GM12878 (cell line): ENCODE measurements at places on chromosomes 1 and 21. TPM values are rescaled to one million over a fixed set of nuclear protein-coding genes. Genes with fewer than 3 reads are reported as not detected.
A peak's percentile ranks its signal among the peaks of the same experiment; 100 is the strongest.

DNA sequence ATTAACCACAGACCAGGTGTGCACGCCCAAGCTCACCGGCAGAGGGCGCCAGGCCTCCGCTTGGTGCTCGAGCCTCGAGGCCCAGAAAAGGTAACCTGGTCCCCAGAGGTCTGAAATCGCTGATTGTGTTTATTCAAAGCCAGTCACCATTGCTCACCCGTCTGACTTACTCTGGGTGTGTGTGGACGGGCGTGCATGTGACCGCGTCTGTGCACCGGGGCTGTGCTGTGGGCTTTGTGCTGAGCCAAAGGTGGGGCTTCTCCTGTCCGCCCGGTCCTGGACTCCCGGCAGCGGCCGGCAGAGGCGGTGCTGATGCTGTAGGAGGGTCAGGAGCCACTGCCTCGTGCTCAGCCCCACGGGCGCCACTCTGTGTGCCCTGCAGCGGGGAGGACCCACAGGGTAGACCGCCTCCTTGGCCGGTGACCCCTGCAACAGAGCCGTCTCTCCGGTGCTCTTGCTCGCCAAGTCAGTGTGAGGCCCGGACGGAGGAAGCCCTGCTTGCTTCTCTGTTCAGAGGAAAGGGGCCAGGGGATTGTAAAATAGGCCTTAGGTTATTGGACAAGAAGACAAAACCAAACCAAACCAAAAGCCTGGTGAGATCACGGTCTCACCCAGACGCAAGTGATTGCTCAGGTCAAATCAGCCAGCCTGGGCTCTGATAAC, 32.0 kb upstream of the BTG2 start:
- DNase-seq = peak; percentile 72
- H3K36me3 ChIP-seq = no peaks in the 10 kb centered on the region
- peak overlapping the region; percentile 63 for H3K4me3 ChIP-seq
- H3K27me3 ChIP-seq = no peaks in the 10 kb centered on the region

DNA sequence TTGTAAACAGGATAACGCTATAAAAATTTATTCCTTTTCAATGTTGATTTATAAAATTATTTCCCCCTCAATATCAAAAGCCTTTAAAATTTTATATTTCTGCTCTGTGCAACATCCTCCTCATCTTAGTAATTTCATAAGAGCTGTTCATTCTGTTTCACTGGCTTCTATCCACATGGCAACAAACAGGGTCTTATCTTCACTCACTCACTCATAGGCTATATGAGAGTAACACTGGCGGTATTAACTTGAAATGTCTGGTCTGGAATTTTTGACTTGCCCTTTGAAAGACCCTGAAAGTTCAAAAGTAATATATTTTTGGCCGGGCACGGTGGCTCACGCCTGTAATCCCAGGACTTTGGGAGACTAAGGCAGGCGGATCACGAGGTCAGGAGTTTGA, 77.4 kb upstream of the KRTAP11-1 start:
- H3K27me3 ChIP-seq = no peaks in the 10 kb centered on the region
- no peaks in the 10 kb centered on the region for H3K4me1 ChIP-seq
- no peaks in the 10 kb centered on the region for H3K36me3 ChIP-seq

DNA sequence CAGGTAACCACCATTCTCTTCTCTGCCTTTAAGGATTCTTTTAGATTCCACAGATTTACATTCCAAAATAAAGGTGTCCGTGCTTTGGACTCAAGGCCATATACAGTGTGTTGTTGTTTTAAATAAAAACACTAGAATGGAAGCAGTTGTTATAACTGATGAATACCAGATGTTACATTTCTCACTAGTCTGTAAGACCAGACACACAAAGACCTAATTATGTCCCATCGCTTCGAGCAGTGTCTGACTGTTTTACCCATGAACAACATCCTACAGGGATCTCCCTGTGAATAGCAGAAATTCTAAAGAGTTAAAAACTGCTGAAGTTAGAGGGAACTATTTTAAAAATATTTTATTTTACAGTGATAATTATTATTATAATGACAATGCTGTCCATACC, 574.7 kb upstream of the ZP4 start:
- no peak for DNase-seq
- no peak overlapping the region for H3K4me3 ChIP-seq
- no peak overlapping the region for H3K27ac ChIP-seq
- H3K27me3 ChIP-seq = no peaks in the 10 kb centered on the region
- no peaks in the 10 kb centered on the region for H3K36me3 ChIP-seq

DNA sequence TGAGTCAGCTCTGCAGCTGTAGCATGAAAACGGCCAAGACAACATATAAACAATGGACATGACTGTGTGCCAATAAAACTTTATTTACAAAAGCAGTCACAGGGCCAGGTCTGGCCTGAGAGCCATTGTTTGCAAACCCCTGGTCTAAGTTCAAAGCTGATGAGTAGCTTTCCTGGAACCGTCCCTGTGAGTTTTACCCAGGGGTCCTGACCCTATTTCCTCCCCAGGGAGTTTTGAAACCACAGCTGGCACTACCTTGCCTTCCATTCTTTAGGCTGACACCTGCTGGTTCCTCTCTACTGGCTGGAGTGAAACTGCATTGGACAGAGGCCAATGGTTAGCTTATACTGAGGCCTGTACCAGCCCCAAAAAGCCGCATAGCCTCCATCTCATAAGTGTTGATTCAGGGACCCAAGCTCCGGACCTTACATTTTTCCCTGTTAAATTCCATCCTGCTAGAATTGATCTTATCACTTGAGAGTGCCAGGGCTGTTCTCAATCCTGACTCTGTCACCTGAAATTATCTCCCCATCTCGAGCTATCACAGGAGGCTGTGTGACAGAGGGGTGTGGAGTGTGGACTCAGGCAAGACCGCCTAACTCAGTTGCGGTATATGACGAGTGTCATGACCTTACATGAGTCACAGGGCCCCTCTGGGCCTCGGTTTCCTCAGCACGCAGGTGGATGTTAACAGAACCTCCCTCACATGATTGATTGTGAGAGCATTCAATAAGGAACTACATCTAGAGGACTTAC, 343.6 kb downstream of the NPHP4 start:
- H3K27ac ChIP-seq = no peak overlapping the region
- no peaks in the 10 kb centered on the region for H3K4me1 ChIP-seq
- no peaks in the 10 kb centered on the region for H3K36me3 ChIP-seq
- no peak for DNase-seq

- H3K36me3 ChIP-seq = peaks cover 2% of the 10 kb centered on the region
- no peak overlapping the region for H3K27ac ChIP-seq
- peaks cover 4% of the 10 kb centered on the region; the same call in 1 of the 2 replicates for H3K27me3 ChIP-seq
- H3K4me3 ChIP-seq = no peak overlapping the region
- DNase-seq = no peak
Measured at GRCh38 chr21:45200581-45201296, 87.0 kb downstream of the POFUT2 start.

DNA sequence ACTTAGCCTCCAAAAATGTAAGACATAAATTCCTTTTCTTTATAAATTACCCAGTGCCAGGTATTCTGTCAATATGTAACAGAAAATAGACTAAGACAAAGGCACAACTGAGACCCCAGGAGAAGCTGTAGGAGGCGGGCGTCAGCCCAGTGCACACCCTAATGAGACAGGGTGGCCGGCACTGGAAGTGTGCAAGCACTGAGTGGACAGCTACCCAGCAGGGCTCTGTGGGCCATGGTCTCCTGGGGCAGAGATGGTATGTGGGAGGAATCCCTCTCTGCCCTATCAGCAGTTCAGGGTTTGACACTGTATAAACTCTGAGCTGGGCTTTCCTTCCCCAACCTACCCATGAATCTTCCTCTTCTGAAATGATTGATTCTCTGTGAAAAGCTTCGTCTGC, 139.5 kb downstream of the GLIS1 start:
- no peaks in the 10 kb centered on the region; the same call in 1 of the 2 replicates for H3K27me3 ChIP-seq
- no peaks in the 10 kb centered on the region for H3K36me3 ChIP-seq
- H3K4me1 ChIP-seq = no peaks in the 10 kb centered on the region
- no peak overlapping the region for H3K27ac ChIP-seq

DNA sequence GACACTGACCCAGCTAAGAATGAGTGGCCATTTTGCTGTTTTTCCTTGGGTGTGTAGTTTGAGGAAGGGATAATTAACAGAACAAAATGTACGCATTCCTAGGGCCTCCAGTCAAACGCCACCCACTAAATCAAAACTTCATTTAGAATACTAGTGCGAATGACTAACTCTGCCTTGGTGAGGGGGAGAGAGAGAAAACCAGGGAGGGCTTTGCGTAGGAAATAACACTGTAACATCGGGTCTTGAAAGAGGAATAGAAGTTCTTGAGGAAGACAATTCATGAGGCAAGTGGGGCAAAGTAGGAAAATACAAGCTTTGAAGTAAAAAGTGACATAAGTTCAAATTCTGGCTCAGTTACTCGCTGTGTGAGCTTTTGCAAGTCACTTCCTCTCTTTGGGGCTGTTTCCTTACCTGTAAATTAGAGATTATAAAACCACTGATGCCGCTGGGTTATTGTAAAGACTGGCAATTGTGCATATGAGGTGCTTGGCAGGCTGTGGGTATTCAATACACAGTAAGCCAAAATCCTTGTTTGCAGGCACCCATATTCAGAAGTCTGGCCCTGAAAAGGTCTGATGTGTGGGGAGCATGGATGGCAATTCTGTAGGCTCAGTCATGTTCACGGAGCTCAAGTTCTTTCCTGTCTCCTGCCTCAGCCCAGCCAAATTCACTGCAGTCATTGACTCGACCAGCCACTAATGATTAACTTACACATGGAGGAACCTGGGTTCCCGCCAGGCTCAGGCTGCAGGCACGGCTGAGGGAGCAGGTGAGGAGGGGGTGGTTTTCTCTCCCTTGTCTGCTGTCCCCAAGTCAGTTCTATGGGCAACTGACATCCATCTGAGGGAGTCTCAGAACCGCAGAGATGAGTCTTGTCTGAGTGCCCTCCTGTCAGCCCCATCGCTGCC, 140.3 kb upstream of the CSF3R start:
- H3K27me3 ChIP-seq = 0 out of 2 replicates have a peak, but pooled peaks cover 3% of the 10 kb centered on the region
- no peaks in the 10 kb centered on the region for H3K4me1 ChIP-seq
- no peak overlapping the region for H3K27ac ChIP-seq
- no peaks in the 10 kb centered on the region for H3K36me3 ChIP-seq
- DNase-seq = no peak

DNA sequence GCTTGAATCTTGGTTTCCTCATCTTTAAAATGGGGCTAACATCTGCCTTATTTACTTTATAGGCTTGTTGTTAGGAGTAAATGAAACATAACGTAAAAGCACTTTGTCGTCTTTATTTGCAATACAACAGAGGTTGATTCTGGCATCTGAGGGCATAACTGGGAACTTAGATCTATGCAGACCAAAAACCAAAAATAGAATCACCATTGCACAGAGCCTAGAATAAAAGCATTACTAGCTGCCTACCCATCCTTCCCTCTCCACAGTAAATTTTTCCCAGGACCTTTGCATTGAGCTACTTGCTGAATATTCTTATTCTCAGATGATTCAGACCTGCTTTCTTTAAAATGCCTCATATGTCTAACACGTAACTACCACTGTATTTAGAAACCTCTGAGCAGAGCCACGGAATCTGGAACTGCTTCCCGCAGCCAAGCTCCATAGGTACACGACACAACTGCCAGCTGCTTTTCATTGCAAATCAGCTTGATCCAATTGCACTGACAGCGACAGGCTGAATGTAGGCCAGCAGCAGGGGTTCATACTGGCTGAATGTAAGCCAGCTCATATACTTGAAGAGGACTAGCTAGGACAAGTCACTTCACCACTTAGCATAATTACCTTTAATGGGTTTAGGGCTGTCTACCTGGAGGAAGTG, 33.2 kb upstream of the SERBP1 start:
- no peak overlapping the region for H3K27ac ChIP-seq
- no peaks in the 10 kb centered on the region for H3K27me3 ChIP-seq
- no peaks in the 10 kb centered on the region for H3K4me1 ChIP-seq
- no peak overlapping the region for H3K4me3 ChIP-seq

DNA sequence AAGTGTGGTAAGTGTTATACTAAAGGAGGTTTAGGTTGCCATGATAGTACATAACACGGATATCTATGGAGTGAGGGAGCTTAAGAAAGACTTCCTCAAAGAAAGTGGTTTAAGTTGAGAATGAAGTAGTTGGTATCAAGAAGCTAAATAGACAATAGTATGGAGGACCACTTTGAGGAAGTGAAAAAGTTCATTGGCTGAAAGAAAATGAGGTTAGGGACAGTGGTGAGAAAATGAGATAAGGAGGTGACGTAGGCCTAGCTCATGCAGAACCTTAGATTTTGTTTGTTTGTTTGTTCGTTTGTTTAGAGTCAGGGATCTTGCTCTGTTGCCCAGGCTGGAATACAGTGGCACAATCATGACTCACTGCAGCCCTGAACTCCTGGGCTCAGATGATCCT, 72.2 kb upstream of the PPIH start:
- H3K27ac ChIP-seq = no peak overlapping the region
- no peak overlapping the region for H3K4me3 ChIP-seq
- H3K27me3 ChIP-seq = no peaks in the 10 kb centered on the region
- H3K4me1 ChIP-seq = no peaks in the 10 kb centered on the region
- DNase-seq = no peak

GRCh38 chr1:32014948-32015273, 1.2 kb downstream of the KHDRBS1 start:
- peak overlapping the region; percentile 94 for H3K27ac ChIP-seq
- peaks cover 8% of the 10 kb centered on the region for H3K4me1 ChIP-seq
- peak overlapping the region; percentile 99 for H3K4me3 ChIP-seq
- no peaks in the 10 kb centered on the region; the same call in 1 of the 2 replicates for H3K36me3 ChIP-seq
- no peak for DNase-seq

F13B gene
- total RNA-seq = not detected in 2 replicates
